ENCODE measurements at places on chromosomes 6 and 20.

- no peak for DNase-seq
These were observed 70.7 kb upstream of the INSM1 start for GRCh38 chr20:20297181-20297580.

DNA sequence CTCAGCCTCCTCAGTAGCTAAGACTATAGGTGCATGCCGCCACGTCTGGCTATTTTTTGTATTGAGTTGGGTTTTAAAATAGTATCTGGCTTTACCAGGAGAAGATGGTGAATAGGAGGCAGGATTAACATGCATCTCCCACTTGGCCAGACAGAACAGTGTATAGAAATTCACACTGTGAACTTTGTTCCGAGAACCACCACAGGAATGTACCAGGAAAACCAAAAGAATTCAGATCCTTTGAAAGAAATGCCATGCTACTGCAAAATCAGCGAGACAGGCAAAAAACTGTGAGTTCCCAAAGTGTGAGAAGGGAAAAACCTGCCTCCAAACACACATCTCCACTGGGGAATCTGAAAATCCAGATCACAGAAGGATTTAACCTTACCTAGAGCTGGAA is 327.6 kb downstream of the NKAIN2 start:
- no peak for DNase-seq

- DNase-seq: no peak
These were observed 9.6 kb downstream of the DSTN start for GRCh38 chr20:17579369-17580039.

GRCh38 chr6:583635-584034 is 73.3 kb downstream of the HUS1B start:
- DNase-seq: no peak

- no peak for DNase-seq
These were observed 45.8 kb downstream of the AHI1 start for GRCh38 chr6:135451617-135452190.

GRCh38 chr6:127219869-127220268 is 46.8 kb upstream of the RNF146 start:
- DNase-seq: no peak

Measured in cortex of kidney (tissue), 1 donor.